ENCODE measurements at places on chromosomes 2 and 18.

- DNase-seq = no peak
Measured at GRCh38 chr2:70124983-70125480, 37.8 kb downstream of the PCBP1 start.

DNA sequence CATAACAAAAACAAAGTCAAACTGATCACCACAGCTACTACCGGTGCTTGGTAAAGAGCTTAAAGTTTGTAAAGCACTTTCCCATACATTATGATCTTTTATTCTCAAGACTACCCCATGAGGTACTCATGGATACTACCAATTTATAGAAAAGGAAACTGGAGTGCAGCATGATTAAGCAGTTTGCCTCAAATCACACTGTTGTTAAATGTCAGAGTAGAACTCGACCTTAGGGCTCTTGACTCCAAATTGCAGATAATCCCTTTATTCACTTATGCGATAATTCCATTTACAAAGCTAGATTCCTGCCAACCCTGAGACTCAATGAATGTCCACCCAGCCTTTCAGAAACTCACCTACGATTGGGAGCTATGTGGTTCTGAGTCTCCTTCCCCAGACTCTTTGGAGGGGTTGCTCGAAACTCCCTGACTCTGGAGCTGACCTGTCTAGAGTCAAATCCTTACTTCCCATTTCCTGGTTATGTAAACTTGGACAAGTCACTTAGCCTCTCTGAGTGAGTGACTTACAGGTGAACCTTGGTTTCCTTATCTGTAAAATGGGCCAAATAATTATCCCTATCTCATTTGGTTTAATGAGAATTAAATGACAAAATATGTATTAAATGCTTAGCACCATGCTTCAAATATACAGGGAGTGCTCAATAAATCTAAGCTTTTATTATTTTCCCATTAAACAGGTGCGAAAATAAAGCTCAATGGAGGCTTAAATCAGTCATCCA, 47.4 kb downstream of the PSD4 start:
- DNase-seq = no peak

DNA sequence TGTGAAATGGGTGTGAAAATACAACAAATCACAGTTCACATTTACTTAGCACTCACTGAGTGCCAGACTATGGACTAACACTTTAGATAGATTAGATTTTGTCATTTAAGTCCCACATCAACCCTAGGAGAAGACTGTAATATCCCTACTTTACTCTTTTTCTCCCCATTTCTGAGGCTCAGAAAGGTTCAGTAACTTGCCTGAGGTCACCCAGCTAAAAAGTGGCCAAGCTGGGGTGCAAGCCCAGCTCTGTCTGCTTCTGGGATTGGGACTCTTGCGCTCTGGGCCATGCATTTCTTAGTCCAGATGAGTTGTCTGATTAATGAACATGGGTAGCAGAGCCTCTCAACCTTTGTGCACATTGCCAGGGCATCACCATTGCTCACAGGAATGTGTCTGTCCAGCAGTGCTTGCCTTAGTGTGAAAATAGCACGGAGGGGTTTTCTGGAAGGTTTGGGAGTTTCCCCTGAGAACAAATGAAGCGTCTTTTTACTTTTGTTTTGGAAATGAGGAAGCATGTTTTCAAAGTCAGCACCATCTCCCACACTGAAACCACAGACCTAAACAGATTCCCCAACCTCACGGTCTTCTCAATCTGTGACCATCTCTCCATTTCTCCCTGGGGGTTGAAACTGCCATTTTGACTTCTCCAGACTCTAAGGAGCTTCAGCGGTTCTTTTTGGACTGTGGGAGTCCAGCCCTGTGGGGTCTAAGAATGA, 31.9 kb downstream of the NRP2 start:
- no peak for DNase-seq

DNA sequence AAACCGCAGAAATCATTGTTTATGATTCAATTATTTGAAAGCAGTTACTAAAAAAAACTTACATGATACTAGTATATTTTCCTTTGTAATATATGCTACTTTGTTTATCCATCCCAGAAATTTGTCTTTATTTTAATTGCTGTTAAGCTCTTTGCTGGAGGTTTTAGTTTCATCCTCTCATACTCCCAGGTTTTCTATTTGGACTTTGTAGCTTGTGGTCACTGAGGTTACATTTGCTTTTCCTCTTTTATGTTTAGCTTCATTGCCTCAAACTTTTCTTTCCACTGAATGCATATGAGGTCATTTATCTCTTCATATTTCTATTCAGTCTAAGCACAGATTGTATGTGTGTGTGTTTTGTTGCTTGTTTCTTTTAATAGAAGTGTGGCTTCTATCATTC, 89.9 kb downstream of the ERBB4 start:
- no peak for DNase-seq

- DNase-seq = no peak
Measured at GRCh38 chr18:65906621-65907034, 155.8 kb downstream of the CDH7 start.

DNA sequence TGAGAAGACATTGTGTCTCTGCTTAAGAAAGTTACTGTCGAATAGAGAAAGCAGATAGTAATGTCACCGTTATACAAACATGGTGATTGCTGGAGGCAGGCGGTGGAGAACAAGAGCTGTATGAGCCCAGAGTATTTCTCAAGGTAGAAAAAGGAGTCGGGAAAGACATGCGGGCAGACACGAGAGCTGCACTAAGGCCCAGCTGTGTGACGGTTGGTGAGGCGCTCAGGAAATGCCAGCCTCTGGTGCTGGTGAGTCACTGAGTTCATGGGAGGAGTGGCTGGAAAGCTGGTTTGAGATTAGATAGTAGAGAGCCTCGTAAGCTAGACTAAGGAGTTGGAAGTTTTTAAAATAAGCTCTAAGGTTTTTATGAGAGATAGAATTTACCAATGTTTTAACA, 390.9 kb upstream of the TRIB2 start:
- DNase-seq = no peak

DNA sequence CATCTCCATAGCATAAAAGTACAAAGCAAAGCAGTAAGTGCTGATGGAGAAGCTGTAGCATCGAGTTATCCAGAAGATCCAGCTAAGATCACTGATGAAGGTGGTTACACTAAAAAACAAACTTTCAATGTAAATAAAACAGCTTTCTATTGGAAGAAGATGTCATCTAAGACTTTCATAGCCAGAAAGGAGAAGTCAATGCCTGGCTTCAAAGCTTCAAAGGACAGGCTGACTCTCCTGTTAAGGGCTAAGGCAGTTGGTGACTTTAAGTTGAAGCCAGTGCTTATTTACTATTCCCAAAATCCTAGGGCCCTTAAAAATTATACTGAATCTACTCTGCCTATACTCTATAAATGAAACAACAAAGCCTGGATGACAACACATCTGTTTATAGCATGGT, 44.0 kb downstream of the METTL8 start:
- DNase-seq = no peak

GRCh38 chr2:207879536-207879935, 109.8 kb upstream of the FZD5 start:
- no peak for DNase-seq

DNA sequence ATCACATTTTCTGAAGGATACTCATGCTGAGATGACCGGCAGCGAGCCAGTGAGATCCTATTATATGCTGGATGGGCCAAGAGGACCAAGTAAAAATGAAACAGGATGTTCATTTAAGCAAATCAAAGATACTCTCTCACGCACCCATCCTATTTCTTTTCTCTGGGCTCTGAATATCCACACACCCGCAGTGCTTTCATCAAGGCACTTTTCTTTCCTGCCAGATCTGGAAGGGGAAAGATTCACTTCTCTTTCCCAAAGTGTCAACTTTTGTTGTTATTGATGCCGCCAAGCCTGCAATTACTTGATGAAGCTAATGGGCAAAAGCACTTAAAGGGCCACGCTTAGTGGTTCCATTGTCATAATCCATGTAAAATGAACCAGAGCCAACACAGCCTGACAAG, 191.9 kb upstream of the CHAC2 start:
- DNase-seq = peak; percentile 55

- DNase-seq = no peak
Measured at GRCh38 chr18:49224738-49225137, 235.7 kb downstream of the DYM start.

- no peak for DNase-seq
Measured at GRCh38 chr2:109369671-109370191, 240.7 kb downstream of the SH3RF3 start.
